ENCODE measurements at places on chromosomes 2 and 18. TPM values are rescaled to one million over a fixed set of nuclear protein-coding genes. Genes with fewer than 3 reads are reported as not detected.

DSG2 gene
- 4.7 TPM for total RNA-seq

CRYGD gene
- total RNA-seq, result 1.9 TPM

BMP10 gene
- not detected for total RNA-seq

GPR17 gene
- 8.9 TPM for total RNA-seq

ANAPC1 gene
- total RNA-seq, result 79.8 TPM
